ENCODE measurements at places on chromosomes 12 and 14. TPM values are rescaled to one million over a fixed set of nuclear protein-coding genes. Genes with fewer than 3 reads are reported as not detected.

Gene SDSL
- polyA plus RNA-seq, result 13.6 TPM

Gene IFT43
- 39.1 TPM for polyA plus RNA-seq

Gene PLXNC1
- polyA plus RNA-seq, result 3.8 TPM

Gene SLC4A8
- polyA plus RNA-seq, result 6.6 TPM

- no peak for DNase-seq
Measured at GRCh38 chr12:50597200-50598195, 92.7 kb downstream of the DIP2B start.

DNA sequence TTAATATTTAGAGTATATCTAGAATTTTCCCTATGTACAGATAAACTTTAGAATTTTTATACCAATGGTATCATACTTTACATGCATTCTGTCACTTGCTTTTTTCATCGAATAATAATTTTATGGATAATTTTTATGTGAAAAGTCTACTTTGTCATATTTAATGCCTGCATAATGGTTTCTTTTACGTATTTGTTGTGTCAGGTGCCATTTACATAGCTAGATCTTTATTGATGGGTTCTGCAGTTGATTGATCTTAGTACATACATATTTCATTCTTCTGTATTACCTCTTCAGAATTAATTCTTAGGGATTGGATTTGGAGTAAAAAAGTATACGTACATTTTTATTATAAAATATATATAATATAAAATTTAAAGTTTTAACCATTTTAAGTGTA, 77.7 kb upstream of the NEDD1 start:
- no peak for DNase-seq

- DNase-seq, result no peak
Measured at GRCh38 chr14:104392396-104393198, 187.0 kb upstream of the C14orf180 start.

GRCh38 chr14:75230140-75230792, 48.4 kb upstream of the FOS start:
- no peak for DNase-seq

DNA sequence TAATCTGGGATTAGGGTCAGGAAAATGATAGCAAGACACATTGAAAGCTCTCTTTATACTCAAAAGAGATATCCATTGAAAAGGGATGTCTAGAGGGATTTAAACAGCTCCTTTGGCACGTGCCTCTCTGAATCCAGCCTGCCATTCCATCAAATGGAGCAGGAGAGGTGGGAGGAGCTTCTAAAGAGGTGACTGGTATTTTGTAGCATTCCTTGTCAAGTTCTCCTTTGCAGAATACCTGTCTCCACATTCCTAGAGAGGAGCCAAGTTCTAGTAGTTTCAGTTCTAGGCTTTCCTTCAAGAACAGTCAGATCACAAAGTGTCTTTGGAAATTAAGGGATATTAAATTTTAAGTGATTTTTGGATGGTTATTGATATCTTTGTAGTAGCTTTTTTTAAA, 25.4 kb upstream of the PLEKHD1 start:
- DNase-seq, result no peak
